Activated CD4-positive, alpha-beta memory T cell treated with anti-CD3 and anti-CD28 coated beads for 36 hours (primary cell): ENCODE measurements at places on chromosomes 7 and 10. TPM values are rescaled to one million over a fixed set of nuclear protein-coding genes. Genes with fewer than 3 reads are reported as not detected.

Gene GIMAP1
- 6.0 TPM for total RNA-seq

Gene PALD1
- 0.48 TPM for total RNA-seq

Gene BRAF
- 33.0 TPM for total RNA-seq

Gene CCL26
- total RNA-seq, result 1.3 TPM

Gene SLC29A4
- 0.56 TPM for total RNA-seq

Gene UNCX
- not detected for total RNA-seq

Gene KBTBD2
- 25.0 TPM for total RNA-seq

Gene CDH23
- total RNA-seq, result 2.6 TPM

Gene UPK3B
- total RNA-seq, result 0.65 TPM

Gene SLC26A5
- total RNA-seq, result not detected

Gene CHN2
- 0.53 TPM for total RNA-seq

Gene WIPF3
- total RNA-seq, result not detected

Gene NEURL1
- 1.8 TPM for total RNA-seq

Gene MYH16
- total RNA-seq, result not detected

Gene ZNF727
- not detected for total RNA-seq

Gene ODAD2
- total RNA-seq, result not detected

Gene CCDC172
- not detected for total RNA-seq

Gene LRRC18
- total RNA-seq, result not detected

Gene MINPP1
- total RNA-seq, result 8.7 TPM

Gene THAP5
- total RNA-seq, result 26.5 TPM

Gene FAM25C
- not detected for total RNA-seq

Gene XRCC2
- total RNA-seq, result 13.6 TPM

Gene FGFBP3
- 1.6 TPM for total RNA-seq

Gene LIPF
- not detected for total RNA-seq

Gene TET1
- 0.43 TPM for total RNA-seq

Gene CFAP70
- 0.80 TPM for total RNA-seq

Gene LRGUK
- total RNA-seq, result 0.07 TPM

Gene ACHE
- total RNA-seq, result not detected

Gene PTPN20
- 1.5 TPM for total RNA-seq

Gene CPA2
- 0.14 TPM for total RNA-seq

Gene DPYSL4
- total RNA-seq, result 7.0 TPM

Gene RSPH10B2
- total RNA-seq, result 0.24 TPM

Gene NOC3L
- 39.2 TPM for total RNA-seq

Gene GOLGA7B
- 0.87 TPM for total RNA-seq

Gene ANXA11
- total RNA-seq, result 237 TPM

Gene TRIM50
- total RNA-seq, result not detected

Gene RASA4B
- total RNA-seq, result 10.2 TPM

Gene WAC
- 92.9 TPM for total RNA-seq

Gene ACTR3C
- 8.8 TPM for total RNA-seq

Gene CLRN3
- not detected for total RNA-seq

Gene CYP3A4
- not detected for total RNA-seq

Gene LIPM
- not detected for total RNA-seq
